NCI-H1092 treated with DMSO at 0.1 percent for 48 hours (cell line): ENCODE measurements at places on chromosomes 12 and 14.

GRCh38 chr12:65529106-65529505, 250.6 kb downstream of the MSRB3 start:
- no peak for DNase-seq

DNA sequence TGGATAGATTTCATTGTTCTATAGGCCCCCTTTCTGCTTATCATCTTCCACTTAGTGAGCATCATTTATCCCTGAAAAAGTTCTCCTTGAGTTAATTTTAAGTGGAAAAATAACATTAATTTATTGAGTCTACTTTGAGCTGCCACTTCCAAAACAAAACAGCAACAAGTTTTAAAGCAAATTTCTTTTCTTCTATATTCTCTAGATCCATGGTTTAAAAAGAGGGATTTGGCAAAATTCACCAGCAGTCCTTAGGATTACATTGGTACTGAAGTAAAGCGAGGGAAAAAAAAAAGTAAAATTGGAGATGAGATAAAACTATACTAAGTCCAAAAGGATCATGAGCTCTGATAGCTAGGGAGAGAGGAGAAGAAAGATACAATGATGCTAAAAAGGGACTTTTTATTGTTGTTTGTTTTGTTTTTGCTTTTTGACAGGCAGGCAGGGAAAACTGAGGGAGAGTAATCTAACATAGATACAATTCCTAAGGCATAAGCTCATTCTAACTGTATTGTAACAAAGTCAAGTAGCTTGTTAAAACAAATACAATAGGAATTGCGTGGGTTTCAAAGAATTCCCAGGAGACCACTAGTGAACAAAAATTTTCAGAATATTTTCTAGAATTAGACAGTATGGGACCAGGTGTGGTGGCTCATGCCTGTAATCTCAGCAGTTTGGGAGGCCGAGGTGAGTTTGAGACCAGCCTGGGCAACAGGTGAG, 19.2 kb upstream of the PLEKHA5 start:
- DNase-seq = no peak

GRCh38 chr14:53621433-53621832, 335.2 kb downstream of the BMP4 start:
- no peak for DNase-seq

DNA sequence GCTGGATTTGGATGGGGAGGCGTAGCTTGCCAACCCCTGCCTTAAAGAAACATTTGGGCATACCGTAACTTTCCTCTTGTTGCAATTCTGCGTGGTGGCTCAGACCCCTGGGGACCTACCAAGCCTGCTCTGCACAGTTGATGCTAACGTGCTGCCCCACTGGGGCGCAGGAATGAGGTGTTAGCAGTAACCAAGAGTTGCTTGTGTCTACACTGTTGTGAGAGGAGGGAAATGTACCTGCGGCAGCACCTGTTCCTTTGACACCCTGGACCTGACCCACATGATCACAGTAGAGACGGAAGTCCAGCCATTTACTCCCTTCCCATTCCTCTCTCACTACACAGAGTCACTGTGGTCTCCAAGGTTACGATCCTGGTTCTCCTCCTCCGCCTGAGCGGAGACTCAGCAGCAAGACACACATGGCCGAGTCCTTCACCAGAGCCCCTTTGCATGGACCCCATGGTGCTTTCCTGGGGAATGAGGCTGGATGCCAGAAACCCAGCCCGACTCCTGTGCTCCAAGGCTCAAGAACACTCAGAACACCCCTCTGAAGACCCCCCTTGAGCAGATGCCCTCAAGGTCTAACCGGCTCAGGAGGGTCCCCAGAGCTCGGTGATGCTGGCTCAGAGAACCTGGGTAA, 84.8 kb downstream of the FBXL14 start:
- no peak for DNase-seq

DNA sequence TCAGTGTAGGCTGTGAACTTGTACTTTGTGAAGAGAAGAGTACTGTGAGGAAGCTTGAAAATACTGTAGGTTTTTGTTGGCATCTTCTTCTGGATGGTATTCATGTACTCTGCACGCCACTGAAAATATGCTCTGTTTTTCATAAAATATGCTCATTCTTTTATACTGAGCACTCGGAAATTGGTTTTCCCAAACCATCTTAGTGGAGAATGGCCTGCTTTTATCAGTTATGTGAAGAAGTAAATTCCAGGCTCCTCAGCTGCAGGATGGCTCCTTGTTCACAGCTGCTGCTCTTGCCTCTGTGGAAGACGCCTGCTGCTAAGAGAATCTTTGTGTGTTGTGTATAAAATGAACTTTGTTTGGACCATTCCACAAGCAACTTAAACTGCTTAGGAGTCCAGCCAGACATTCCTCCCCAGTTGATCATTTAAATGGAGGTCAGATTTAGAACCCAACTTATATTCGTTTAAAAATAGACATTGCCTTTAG, 443.5 kb upstream of the RGS6 start:
- DNase-seq = no peak

DNA sequence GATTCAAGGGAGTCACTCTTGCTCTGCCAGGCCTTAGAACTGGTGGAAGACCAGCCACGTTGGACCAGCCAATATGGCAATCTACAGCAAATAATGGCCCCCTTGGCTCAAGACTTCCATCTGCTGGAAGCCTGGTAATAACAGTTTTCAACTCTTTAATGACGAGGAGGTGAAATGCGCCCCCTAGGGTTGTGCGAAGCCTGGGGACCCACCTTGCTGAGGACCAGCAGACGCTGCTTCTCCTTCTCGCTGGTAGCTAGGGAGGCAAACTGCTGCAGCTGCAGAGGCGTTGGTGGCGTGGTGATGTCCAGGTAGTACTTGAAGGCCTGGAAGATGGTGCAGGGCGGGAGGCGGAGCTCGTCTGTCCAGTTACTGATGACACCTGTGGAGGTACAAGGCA, 41.5 kb upstream of the FBXO21 start:
- DNase-seq = no peak
